Umbilical cord (tissue), 2 donors: ENCODE measurements at places on chromosomes 4 and X.

DNA sequence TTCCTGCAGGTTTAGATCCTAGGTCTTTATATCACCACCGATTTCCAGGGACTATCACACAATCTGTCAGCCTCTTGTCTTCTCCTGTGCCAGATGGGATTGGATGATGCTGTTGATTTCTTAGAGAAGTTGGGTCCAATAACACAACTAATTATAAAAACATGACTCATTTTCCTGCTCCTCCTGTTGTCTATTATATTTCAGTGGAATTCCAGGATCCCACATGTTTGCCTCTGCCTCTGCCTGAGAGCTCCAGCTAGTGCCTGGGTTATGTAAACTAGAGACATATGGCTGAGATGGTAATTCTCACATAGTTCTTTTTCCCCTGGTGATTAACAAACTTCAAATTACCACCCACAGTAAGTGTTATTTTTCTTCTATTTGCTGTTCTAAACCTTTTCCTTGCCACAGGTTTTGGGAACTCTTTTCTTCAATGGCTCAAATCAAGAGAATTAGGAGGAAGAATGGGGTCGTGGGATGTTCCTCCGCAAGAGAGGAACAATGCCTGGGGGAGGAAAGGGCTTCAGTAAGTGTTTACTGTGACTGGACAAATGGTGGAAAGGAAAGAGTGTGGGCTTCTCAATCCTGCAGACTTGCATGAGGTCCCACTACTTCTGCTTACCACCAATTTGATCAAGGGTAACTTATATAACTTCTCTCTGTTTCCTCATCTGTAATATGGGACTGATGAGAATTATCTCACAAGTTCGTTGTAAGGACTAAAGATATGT is 3.4 kb upstream of the HOPX start:
- no peak for DNase-seq

GRCh38 chr4:52990706-52991105 is 128.6 kb downstream of the RASL11B start:
- DNase-seq, result no peak

GRCh38 chr4:52510939-52511565 is 148.0 kb downstream of the USP46 start:
- DNase-seq, result no peak

- DNase-seq, result no peak
Measured at GRCh38 chr4:62549601-62550000, 1349.5 kb downstream of the ADGRL3 start.

DNA sequence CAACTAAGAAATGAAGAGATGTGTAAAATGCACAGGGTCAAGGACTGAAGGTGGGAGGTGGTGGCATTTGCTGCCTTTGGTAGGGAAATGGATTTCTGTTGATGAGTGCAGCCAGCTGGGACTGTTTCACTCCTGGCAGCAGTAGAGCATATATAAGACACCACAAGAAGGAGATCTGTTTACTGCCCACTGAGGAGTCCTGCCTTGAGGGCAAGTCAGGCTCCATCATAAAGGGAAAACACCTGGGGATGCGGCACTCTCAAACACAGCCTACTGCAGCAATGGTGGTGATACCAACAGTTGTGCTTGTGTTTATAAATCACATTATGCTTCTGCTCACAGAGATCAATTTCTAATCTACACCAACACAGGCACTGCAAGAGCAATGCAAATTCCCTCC is 222.1 kb downstream of the TACR3 start:
- DNase-seq, result no peak

- peak; percentile 22 for DNase-seq
Measured at GRCh38 chr4:105135785-105136184, 10.9 kb upstream of the TET2 start.
